ENCODE measurements at places on chromosomes 7 and 10.
A peak's percentile ranks its signal among the peaks of the same experiment; 100 is the strongest.

GRCh38 chr7:5382281-5382892 is 41.2 kb downstream of the TNRC18 start:
- DNase-seq, result no peak

- no peak for DNase-seq
Measured at GRCh38 chr7:80330434-80330833, 181.4 kb downstream of the GNAT3 start.

GRCh38 chr10:30467651-30468338 is 33.8 kb downstream of the MAP3K8 start:
- no peak for DNase-seq

DNA sequence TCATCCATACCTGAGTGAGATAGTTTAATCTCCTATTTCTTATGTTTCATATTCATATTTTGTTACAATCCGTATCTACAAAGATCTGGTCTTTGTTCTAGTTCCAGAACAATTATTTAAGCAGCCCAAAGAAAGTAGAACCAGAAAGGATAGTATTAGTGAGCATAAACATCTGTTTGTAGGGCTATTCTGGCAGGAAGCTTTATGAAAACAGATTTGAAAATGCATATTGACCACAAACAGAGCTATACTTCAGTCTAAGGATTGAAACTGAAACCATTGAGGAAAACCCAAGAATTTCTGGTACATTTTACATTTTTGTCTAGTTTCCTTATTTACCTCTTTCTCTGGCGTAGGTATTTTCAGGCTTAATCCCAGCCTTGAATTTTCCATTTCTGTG is 28.1 kb downstream of the LRGUK start:
- DNase-seq, result no peak

DNA sequence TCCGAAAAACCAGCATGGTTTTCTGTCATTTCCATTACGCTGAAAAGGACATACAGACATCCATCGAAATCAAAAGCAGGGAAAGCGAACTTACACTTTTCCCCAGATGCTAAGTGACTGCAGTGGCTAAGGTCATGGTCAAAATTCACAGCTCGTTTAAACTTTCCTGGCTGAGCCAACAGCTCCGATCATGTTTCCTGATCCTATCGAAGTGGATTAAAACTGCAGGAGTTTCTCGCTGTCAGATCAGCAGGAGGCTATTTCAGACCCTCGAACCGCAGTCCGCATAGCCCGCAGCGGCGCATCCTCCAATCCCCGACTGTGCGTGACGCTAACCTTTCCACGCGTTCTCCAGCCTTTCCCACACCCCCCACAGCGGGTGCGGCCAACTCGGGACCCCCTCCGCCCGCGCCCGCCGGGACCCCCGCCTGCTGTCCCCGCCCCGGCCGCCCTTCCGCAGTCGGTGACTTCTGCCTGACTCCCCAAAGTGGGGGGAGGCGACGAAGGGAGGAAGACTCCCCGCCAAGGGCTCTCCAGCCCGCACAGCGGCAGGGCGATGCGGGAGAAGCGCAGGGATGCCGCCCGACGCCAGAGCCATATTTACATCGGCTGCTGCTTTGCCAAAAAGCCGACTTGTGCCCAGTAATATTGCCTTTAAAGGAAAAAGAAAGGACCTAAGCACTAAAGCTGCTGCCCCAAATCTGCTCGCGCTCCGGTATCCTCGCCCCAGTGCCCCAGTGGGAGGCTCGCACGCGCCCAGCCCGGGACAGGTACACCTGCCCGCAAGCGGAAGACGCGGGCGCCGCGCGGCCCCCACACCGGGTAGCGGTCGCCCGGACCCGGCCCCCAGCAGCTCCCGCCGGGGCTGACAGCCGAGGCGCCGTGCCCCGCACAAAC is 1.2 kb downstream of the PIP4K2A start:
- DNase-seq, result peak; percentile 35

DNA sequence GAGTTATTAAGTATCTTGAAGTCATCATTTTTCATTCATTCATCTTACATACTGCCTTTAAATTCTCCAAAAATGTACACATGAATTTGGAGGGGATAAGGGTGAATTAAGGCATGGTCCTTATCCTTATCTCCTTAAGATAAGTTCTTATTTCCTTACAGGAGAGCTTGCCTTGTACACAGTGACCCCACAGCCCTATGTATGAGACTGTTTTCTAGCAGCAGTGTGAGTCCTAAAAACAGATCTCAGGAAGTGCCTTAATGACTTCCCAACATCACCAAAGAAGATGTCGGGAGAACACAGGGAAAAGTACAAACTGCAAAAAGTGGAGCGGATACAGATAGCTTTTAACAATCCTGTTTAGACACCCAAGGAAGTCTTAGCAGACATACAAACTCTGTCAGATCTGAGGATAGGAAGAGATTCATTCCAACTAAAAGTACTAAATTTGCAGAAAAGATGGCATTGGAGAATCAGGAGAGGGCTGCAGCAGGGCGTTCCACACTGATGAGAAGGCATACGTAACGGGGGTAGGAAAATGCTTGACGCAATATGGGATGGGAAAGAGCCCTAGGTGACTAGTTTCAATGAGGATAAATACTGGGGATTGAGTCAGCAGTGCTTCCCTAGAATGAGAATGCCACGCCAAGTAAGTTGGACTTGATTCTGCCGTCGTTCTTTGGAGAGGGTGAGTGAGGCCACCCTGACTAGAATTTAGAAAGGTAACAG is 570.2 kb downstream of the PARD3 start:
- no peak for DNase-seq

- DNase-seq, result no peak
Measured at GRCh38 chr7:130227883-130228575, 20.4 kb downstream of the SSMEM1 start.

DNA sequence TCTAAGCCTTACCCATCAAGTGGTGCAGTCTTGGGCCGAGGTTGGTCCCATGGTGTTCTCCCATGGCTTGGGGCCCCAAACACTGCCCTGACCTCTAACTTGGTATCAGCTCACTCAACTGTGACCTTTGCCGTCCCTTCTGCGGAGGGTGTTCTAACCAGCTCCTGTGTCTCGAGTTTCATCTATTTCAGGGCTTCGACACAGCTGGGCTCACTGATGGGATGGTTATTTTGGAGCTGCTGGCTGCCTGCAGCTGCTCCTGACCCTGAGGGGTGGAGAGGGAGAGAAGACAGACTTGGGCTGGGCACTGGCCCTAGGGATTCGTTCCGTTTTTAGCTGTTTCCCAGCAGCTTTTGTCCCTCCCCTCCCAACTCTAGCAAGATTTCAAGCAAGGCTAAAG is 86.9 kb downstream of the NEURL1 start:
- DNase-seq, result no peak

- DNase-seq, result no peak
Measured at GRCh38 chr7:157495177-157495553, 158.4 kb downstream of the DNAJB6 start.

DNA sequence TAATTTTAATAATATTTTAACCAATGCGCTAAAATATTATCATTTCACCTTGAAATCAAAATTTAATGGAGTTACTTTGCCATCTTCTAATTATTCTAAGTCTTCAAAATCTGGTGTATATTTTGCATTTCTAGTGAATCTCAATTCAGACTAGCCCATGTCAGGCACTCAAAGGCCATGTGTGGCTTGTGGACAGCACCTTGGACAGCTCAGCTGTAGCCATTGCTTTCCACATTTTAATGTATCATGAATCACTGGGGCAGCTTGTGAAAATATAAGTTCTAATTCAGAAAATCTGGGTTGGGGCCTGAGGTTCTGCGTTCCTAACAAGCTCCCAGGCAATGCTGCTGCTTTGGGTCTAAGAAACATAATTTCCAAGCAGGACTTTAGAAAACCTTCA is 57.2 kb downstream of the MGAM2 start:
- no peak for DNase-seq

DNA sequence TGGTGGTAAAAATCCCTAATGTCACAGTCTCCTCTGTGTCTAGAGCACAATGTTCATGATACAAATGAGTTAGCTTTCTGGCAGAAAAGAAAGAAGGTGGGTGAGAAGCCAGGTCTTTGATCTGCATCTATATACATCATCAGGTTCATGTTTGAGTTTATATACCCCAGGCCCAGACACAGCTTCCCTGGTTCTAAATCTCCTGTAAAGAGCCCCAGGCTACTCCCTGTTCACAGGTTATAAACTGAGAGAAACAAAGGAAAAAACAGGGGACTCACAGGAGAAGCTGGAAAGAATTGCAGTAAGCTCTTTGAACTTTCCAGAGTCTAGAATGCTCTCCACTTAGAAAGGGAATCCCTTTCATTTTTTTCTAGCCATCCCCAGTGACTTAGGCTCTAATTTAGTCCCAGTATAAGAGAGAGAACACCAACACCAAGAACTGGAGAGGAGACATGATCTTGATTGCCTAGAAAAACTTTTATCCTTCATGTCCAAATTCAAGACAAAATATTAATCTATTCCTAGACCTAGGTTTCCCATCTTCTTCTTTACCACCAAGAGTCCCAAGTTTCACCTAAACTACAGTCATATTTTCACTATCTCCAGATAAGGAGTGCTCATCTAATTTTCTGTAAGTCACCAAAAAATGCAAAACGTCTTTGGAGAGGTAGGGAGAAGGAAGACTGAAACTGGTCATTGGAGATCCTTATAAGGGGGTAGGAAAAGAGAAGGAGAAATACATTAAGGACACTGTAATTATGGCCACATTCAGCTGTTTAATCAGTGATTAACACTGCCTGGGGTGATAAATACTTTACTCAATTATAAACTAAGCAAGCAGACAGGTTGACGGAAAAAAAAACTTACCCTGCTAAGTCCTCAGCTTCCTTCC is 469 bp downstream of the MSS51 start:
- no peak for DNase-seq

DNA sequence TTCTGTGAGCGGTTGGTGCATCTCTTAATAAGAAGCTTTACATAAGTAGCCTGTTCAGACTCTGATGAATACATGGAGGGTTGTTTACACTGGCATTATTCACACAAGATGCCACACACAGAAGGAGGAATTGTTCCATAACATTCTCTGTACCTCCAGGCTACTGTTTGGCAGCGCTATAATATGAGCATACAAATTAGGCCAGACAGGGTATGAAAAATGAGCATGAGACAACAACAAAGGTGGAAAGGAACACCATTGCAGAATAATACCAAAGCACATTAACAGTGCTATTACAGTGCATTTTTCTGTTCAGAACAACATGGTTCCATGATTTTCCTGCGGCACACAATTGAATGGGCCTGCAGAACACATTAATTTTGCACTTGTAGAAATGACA is 417.2 kb upstream of the C7orf33 start:
- no peak for DNase-seq

- no peak for DNase-seq
Measured at GRCh38 chr10:24097751-24098207, 111.2 kb upstream of the KIAA1217 start.

DNA sequence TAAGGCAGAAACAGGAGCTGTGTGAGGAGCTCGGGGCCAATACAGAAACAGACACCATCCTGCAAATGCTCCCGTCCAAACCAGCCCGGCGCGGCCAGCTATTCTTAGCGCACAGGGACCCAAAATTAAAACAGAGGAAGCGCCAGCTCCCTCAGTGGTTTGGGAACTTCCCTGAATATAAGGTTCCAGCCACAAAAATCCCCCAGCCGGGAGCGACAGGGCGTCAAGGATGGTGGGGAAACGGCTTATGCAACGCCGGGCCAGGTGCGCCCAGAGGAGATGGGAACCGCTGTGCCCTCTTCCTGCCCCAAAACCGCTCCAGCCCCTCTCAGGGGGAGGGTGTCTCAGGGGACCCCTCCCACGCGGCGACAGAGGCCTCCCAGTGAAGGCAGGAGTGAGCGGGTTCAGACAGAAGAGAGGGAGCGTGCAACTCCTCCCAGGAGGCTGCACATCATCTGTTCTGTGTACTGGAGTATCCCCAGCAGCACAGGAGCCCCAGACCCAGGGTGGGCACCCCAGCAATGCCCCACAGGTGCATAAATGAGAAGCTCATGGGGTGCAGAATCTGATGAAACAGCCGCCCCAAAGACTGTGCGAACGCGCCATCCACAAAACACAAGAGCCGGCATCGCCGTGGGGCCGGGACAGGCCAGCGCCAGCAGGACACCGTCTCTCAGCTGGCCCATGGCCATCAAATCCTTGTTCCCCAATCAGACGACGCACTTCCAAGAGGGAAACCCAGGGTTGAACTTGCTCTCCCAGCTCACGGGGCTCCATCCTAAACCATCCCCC is 73.9 kb upstream of the PDGFA start:
- DNase-seq, result no peak

DNA sequence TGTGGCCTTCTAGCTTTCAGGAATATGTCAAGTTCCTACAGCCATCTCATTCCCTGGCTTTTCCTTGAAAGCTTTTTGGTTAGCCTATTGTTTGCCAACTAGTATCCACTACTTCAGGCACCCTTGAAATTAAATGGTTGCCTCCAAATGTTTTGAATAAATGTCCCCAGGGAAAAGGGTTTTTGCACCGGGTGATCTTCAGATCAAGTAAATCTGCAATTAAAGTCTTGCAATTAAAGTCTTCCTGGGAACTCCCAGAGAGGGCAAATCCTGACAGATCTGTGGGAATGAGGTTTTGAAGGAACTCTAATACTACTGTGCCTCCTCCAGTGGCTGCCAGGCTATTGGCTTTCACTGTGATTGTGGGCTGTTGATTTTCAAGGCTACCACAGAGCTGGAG is 17.7 kb upstream of the ZNRF2 start:
- DNase-seq, result no peak

GRCh38 chr7:135661311-135662122 is 797 bp upstream of the STMP1 start:
- DNase-seq, result no peak

GRCh38 chr7:21160401-21160800 is 267.5 kb upstream of the SP4 start:
- DNase-seq, result no peak

DNA sequence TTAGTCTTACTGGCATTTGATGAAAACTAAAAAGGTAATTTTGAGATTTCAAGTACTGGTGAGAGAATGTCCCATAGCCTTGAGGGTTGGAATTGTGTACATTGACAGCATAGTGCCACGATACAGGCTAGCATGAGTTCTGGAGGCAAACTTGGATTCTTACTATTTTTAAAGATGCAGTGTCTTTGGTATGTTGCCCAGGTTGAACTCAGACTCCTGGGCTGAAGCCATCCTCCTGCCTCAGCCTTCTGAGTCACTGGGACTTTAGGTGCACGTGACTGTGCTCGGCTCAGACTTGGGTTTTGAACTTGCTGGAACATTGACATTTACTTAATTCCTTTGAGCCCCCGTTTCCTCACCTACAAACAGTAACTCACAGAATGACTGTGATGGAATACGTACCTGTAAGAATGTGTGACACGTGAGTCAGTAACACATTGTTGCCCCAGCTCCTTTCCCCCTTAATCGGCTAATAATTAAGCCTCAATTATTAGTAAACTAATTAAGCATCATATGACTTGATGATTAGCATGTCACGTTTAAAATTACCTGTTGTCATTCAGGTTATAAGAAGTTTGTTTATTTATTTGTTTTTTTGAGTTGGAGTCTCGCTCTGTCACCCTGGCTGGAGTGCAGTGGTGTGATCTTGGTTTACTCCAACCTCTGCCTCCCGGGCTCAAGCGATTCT is 10.6 kb downstream of the DNAJB6 start:
- DNase-seq, result no peak

GRCh38 chr7:51065766-51066165 is 250.8 kb downstream of the COBL start:
- no peak for DNase-seq
